ENCODE measurements at places on chromosomes 2 and 18. TPM values are rescaled to one million over a fixed set of nuclear protein-coding genes. Genes with fewer than 3 reads are reported as not detected.

Gene OSR1
- 0.96 TPM for total RNA-seq

GRCh38 chr2:75525434-75526310 lies 35.1 kb downstream of the EVA1A start:
- no peak for ATAC-seq

- ATAC-seq: no peak
These were observed 17.7 kb upstream of the DCC start for GRCh38 chr18:52322307-52322706.

DNA sequence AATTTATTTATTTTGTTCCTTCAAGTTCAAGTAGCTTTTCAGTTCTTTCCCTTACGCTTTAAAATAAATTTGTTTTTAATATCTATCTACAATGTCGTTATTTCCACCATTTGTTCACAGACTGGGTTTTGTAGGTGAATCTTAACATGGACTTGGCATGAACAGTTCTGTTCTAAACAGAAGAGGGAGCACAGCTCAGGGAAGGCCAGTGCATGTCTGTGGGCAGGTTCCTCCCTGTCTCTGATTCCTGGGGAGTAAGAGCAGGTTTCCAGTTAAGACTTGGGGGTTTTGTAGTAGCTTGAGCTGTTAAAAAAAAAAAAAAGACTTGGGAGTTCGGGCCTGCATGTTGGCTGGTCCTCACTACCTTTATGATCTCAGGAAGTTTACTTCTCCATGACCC lies 11.1 kb downstream of the TTL start:
- peak; percentile 43 for ATAC-seq

GRCh38 chr2:10385501-10385900 lies 62.6 kb downstream of the ODC1 start:
- ATAC-seq: no peak

- no peak for ATAC-seq
These were observed 1331.8 kb upstream of the ZEB2 start for GRCh38 chr2:145851730-145852129.

All from esophagus mucosa (tissue), 1 donor.